HEK293T (cell line): ENCODE measurements at places on chromosomes 6 and 20.

GRCh38 chr20:4113615-4114603, 98.6 kb upstream of the RNF24 start:
- no peak for DNase-seq

DNA sequence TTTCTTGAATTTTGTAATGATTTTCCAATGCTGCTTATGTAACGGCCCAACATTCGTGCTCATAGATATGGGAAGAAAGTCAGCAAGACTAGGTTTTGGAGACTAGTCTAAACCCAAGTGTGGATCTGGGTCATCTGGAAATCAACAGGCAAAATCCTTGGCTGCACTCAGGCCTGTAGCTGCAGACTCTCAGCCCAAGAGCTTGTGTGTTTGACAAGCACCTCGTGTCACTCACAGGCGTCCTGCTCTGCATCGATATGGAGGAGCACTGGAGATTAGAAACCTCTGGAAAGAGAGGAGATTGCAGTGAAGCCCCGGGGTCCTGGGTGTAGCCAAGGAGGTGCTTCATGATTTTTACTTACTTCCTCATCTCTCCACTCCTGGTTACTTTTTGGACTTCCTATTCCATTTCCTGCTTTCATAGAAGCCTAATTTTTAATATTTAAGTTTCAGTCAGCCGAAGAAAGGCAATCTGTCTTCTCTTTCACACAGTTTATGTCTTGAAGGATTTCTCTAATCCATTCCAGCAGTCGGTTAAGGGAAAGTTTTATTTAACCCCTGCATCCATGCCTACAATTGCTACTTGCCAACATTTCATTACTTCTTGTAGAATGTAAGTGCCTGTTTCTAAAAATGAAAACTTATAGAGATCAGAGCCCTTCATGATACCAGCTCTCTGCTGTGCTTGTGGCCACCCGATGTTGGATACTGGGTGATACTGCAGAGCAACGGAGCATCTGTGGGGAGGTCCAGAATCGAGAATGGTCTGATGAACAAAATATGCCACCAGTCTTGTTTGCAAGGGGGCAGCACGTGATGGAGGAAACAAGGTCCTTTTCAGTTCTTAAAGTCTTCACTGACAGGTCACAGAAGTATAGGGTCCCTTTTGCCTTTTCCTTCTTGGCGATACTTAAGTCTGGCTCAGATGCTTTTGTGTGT, 296.3 kb downstream of the QKI start:
- no peak for DNase-seq

DNA sequence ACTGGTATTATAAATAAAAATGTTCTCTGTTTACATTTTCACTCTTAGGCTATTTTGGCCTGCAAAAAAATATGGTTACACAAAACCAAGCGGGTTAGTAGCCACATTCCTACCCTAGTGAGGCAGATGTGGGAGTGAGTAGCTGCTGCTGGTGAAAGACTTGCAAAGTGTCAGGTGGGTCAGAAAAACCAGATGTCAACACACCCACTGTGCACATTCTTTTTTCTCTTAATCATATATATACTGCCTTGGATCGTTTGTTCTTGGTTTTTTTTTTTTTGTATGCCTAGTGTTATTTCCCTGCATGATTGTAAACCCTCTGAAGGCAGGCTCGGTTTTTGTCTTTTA, 68.0 kb upstream of the TFB1M start:
- no peak for DNase-seq

DNA sequence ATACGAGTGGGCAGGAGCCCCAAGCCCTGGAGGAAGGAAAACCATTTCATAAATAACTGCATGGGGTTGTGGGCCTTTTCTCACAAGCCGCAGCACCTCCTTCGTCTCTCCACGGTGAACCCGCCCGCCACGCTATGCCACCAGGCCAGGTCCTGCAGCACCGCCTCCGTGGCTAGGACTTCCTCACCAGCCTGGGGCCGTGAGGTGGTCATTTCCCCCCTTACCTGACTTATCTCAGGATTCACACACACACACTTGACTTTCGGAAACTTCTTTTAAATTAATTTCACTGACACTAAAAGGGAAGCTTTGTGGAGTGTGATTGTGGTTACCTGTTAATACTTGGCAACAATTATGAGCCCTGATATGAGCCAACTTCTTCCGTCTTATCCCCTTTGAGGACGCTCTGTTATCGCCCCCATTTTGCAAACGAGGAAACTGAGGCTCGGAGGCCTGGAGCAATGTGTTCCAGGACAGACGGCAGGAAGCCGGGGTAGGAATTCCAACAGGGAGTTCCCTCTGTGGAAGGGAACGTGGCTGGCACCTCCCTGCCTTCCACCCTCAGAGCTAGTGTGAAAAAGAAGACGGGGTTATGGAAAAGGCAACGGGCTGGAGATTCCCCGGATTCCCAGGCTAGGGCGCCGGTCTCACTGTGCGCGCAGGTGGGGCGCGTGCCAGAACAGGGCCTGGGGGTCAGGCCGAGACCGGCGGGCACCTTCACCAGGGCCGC, 817 bp upstream of the SLCO4A1 start:
- no peak for DNase-seq
